ENCODE measurements at places on chromosomes 2 and 18.

- no peak for DNase-seq
These were observed 339.5 kb downstream of the TXNL1 start for GRCh38 chr18:56298935-56299334.

GRCh38 chr2:128967646-128968045 is 649.0 kb upstream of the HS6ST1 start:
- no peak for DNase-seq

DNA sequence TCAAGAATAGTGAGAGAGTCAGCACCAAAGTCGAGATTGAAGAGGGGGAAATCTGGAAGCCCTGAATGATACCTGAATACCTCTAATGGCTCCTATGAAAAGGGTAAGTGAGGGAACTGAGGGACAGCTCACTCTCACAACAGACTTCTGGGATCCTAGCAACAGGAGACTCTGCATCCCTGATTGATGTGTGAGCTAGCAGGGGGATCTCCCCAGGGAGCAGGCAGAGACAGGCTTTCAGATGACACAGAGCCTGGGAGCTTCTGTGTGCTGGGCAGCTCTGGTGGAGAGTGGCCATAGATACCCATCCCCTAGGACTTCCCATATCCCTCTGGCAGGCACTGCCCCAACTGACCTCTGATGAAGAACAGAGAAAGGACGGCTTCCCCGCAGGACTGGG is 206.2 kb downstream of the EXOC6B start:
- no peak for DNase-seq

DNA sequence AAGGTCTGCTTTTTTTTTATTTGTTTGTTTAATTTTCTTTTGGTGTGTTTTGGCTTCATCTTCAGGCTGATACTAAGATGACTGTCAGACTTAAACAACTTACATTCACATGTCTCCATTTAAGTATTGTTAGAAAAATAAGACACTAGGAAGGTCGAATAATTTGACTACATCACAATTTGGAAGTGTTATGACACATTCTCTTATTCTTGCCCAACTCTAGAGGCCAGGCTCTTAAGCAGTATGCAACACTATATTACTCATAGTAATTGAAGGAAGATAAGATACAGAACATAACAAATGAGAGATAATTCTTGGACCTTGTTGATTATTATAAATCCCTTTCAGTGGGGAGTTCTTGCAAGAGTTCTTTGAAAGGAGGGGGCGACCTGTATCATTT is 295.3 kb upstream of the COL3A1 start:
- DNase-seq = no peak

DNA sequence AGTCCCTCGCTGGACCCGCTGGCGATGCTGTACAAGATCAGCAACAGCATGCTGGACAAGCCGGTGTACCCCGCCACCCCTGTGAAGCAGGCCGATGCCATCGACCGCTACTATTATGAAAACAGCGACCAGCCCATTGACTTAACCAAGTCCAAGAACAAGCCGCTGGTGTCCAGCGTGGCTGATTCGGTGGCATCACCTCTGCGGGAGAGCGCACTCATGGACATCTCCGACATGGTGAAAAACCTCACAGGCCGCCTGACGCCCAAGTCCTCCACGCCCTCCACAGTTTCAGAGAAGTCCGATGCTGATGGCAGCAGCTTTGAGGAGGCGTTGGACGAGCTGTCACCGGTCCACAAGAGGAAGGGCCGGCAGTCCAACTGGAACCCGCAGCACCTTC is 77.1 kb downstream of the TSHZ1 start:
- no peak for DNase-seq

- no peak for DNase-seq
These were observed 7.3 kb upstream of the CXCR4 start for GRCh38 chr2:136125236-136125635.

DNA sequence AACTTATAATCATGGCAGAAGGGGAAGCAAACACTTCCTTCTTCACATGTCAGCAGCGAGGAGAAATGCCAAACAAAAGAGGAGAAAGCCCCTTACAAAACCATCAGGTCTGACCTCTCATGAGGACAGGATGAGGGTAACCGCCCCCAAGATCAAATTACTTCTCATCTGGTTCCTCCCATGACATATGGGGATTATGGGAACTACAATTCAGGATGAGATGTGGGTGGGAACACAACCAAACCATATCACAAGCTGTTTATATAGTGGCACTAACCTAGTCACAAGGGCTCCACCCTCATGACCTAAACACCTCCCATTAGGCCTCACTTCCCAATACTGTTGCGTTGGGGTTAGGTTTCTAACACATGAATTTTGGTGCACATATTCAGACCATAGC is 110.0 kb downstream of the OSBPL6 start:
- no peak for DNase-seq

GRCh38 chr18:48678237-48679115 is 139.6 kb downstream of the CTIF start:
- DNase-seq = no peak

DNA sequence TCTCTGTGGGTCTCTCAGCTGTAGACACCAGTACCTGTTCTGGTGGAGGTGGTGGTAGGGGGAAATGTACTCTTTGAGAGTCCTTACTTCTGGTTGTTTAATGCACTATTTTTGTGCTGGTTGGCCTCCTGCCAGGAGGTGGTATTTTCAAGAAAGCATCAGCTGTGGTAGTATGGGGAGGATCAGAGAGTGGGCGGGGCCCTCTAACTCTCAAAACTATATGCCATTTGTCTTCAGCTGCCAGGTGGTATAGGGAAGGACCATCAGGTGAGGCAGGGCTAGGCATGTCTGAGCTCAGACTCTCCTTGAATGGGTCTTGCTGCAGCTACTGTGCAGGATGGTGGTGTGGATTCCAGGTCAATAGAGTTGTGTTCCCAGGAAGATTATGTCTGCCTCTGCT is 1100.8 kb downstream of the CNTNAP5 start:
- DNase-seq = no peak

GRCh38 chr2:10223932-10224720 is 78.6 kb upstream of the HPCAL1 start:
- no peak for DNase-seq

- no peak for DNase-seq
These were observed 134.4 kb upstream of the LTBP1 start for GRCh38 chr2:32812316-32812715.

DNA sequence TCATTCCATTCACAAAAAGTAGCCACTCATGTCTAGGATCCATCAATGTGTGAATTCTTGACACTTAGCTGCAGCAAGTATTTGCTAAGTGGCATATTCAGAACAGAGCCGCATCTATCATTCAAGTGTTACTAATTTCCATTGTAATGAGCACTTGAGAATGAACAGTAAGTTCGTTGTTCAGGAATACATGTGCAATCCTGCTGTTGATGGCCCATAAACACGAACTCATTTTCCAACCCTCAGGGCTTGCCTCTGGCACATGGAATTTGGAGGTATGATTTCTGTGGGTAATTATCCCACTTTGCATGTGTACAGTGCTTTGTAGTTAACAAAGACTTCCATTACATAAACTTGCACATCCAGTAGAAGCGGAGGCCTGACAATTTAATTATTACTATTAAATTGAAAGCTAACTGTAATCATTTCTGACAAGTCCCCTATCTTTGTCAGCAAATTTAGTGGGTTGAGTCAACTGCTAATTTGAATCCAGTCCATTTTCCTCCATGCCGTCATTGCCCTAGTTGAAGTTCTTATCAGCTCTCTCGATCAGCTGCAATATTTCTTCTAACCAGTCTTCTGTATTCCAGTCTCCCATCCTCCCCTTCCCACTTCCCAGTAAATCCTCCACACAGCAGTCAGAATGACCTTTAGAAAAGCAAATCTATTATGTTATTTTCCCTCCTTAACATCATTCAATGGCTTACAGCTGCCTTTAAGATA is 116.0 kb upstream of the AQP4 start:
- DNase-seq = no peak

- no peak for DNase-seq
These were observed 369.4 kb downstream of the LRRTM1 start for GRCh38 chr2:79935046-79935732.

DNA sequence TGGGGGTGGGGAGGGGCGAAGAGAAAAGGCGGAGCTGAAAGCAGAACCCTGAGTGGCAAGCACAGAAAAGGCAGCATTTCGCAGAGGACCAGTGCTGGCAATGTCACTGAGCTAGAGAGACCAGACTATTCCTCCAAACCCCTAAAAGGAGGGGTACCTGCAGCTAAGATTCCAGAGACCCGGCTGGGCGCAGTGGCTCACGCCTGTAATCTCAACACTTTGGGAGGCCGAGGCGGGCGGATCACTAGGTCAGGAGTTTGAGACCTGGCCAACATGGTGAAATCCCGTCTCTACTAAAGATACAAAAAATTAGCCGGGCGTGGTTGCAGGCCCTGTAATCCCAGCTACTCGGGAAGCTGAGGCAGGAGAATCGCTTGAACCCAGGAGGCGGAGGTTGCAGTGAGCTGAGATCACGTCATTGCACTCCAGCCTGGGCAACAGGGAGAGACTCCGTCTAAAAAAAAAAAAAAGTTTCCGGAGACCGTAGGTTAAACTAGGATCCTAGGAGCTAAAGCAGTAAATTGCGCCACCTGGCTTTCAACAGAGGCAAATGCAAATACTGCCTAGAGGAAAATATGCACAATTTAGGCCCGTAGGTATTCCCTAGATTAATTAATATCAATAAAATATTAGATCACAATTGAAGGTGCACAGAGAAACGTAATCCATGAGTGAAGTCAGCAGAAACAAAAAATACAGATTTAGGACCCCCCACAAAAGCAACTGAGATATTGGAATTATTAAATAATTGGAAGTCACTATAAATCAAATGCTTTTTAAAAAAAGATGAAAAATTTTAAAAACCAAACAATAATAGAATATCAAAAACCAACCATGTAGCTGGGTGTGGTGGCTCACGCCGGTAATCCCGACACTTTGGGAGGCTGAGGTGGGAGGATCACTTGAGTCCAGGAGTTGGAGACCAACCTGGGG is 4.9 kb downstream of the UCN start:
- DNase-seq = no peak

DNA sequence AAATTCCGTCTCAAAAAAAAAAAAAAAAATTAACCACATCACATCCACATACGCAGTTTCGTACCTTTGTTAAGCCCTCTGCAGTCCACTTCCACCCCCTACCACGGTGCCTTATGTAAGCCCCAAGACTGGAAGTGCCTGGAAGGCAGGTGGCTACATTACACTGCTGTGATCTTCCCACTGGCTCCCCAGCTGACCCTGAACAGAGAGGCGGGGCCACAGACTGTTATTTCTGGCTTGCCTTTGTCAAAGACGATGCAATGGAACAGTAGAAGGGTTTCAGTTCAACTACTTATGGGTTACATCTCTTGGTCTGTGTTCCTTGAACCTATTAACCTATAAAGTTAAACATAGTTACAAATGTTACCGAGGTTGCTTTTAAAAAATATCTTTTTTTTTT is 15.7 kb upstream of the COX7A2L start:
- no peak for DNase-seq

GRCh38 chr2:237995036-237995435 is 28.2 kb downstream of the UBE2F start:
- DNase-seq = no peak

DNA sequence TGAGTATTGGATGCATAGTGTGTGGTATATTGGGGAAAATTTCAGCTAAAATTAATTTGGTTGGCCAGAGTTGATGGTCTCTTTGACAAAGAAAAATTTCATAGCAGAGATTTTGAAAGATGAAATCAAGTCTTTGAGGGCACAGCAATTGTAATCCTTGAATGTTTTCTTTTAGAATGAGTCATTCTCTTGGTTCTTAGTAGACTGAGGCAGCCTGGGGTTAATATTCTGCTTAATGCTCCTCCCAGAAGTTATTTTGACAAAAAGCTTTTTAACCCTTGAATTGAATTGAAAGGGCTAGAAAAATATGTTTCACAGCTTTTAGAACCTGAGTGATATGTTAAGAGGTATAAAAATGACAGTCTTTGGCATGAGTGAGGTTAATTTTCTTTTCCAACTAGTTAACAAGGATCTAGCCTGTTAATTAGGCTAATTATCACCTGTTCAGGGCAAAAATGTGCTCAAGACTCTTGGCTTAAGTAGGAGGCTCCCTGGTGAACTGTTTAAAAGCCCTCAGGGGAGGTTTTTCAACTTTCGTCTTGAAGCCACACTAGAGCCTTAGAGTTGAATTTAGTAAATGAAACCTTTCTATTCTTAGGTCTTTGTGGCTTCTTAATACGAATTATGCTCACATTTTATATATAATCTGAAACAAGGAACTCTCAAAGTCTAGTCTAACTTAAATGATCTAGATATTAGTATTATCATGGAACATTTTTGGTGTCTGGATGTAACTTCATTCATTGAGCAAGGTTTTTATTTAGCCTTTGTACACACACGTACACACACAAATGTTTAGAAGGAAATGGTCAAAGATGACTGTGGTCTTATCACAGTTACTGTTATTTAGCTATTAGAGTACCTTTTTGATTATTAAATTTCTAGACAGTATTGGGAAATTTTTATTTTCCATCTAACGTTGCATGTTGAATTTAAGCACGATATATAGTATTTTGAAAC is 272.5 kb downstream of the ZNF407 start:
- no peak for DNase-seq

- no peak for DNase-seq
These were observed 13.2 kb upstream of the MARCHF4 start for GRCh38 chr2:216385478-216385877.

DNA sequence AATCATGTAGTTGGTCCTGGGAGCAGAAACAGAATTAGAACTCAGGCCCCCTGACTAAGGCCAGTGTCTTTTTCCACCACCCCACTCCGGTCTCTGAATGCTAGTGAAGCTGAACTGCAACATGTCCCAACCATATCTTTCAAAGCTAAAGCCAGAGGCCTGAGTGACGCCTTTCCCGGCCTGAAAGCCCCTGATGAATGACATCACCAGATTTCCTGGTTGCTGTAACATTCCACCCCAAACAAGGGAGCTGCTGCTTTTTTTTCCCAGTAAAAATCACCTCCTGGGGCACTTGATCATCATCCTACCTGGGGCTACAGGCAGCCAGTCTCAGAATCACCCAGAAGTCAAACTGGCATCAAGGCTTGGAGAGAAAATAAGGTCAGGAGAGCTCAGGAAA is 162.7 kb downstream of the ARL4C start:
- DNase-seq = no peak
